ENCODE measurements at places on chromosomes 11 and 22.

GRCh38 chr11:57888386-57888785 is 126.8 kb downstream of the CTNND1 start:
- DNase-seq = no peak

- DNase-seq = no peak
Measured at GRCh38 chr22:49148895-49149418, 678.7 kb downstream of the BRD1 start.

GRCh38 chr22:50190941-50191741 is 5.4 kb downstream of the TRABD start:
- DNase-seq = no peak

DNA sequence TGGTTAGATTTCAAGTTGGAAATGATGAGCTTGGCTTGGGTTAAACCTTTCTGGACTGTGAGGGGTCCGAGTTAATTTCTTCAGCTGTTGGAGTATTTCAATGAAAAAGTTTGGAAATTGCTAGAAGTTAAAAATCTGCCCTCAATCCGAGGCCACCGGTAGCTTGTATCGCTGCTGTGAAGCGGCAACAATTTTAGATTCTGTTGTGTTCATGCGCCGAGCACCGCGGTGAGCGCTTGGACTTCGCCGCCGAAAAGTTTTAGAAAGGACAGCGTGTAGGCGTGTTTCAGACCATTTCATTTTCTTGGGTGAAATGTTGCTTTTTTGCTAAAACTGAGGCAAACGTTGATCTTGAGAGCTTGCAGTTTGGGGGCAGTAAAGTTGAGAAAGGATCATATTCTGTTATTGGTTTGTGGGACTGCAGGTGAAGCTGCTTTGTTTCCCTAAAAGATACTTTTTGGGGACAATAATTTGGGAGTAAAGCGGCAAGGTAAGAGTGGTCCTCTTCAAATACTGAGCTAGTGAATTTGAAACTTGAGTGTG is 928 bp downstream of the FBXO7 start:
- no peak for DNase-seq

DNA sequence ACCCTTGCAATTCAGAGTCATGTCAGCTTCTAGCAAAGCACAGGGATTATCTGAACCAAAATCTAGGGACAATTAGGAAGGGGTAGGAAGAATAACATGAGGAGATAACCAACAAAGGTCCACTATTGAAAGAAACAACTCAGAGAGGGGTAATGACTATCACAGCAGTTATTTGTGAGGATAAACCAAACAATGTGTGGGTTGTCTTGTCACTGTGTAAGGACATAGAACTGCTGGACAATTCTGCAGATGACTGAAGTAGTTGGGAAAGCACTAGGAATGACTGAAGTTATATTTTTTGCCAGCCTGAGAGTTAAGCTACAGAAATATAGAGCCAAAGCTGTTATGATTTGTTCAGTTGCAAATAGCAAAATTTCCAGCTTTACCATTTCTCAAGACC is 858.4 kb upstream of the CCDC90B start:
- no peak for DNase-seq

DNA sequence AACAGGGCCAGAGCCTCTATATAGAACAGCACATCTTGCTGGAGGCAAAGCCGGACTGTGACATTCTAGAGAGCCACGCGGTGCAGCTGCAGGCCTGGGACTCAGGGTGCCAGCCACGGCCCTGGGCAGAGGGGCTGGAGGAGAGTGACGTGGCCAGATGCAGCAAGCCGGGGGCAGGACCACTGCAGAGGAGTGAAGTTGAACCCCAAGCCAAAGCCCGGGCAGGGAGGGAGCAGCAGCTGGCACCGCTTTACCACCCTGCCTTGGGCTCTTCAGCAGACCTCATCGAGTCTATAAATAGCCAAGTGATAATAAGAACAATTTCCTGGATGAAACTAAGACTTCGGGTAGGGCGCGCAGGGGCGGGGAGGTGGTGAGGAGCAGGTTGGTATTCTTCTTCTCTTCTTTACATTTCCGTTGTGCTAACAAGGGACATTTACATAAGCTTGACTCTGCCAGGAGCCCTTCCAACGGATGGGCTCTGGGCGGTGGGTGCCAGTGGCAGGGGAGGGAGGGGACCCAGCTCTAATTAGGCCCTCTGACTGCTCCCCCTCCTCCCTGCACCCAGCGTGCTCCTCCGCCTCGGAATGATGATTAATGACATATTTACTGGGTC is 110.2 kb downstream of the ST3GAL4 start:
- no peak for DNase-seq

- DNase-seq = peak; percentile 11
Measured at GRCh38 chr11:122981388-122982264, at the start of gene BSX. TSS of gene BSX (minus strand) at chr11:122981834. CDS start at chr11:122981671, 163 bp downstream.

DNA sequence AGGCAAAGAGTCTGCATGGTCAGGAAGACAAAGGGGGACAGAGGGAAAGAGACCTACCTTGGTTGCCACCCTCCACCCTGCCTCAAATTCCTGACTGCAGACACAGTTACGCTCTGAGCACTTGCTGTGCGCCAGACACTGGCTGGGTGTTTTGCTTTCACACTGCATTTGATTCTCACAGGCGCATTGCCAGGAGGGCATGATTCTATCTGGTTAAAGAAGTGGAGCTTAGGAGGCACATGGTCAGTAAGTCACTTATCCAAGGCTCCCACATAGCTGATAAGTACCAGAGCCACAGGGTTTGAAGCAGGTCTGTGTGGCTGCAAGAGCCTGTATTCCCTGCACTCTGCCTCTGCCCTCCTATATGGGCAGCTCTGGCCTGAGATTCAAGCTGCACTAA is 103.9 kb downstream of the TIMP3 start:
- DNase-seq = no peak

DNA sequence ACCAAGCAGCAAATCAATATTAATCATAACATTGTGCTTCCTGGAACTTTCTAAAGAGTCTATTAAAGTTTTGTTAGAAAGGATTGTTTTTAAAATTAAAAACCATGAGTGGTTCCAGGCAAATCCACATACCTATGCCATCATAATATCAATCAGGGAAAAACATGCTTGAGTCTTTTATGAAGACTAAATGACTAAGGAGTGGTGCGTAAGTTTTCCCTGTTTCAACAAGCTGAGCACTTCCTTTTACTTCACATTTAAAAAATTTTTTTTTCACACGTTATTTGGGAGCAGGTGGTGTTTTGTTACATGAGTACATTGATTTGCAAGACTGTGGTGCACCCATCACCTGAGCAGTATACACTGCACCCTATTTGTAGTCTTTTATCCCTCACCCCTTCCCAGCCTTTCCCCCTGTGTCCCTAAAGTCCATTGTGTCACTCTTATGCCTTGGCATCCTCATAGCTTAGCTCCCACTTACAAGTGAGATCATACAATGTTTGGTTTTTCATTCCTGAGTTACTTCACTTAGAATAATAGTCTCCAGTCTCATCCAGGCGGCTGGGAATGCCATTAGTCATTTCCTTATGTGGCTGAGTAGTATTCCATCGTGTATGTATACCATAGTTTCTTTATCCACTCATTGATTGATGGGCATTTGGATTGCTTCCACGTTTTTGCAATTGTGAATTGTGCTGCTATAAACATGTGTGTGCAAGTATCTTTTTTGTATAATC is 1190.3 kb upstream of the RAG2 start:
- no peak for DNase-seq

DNA sequence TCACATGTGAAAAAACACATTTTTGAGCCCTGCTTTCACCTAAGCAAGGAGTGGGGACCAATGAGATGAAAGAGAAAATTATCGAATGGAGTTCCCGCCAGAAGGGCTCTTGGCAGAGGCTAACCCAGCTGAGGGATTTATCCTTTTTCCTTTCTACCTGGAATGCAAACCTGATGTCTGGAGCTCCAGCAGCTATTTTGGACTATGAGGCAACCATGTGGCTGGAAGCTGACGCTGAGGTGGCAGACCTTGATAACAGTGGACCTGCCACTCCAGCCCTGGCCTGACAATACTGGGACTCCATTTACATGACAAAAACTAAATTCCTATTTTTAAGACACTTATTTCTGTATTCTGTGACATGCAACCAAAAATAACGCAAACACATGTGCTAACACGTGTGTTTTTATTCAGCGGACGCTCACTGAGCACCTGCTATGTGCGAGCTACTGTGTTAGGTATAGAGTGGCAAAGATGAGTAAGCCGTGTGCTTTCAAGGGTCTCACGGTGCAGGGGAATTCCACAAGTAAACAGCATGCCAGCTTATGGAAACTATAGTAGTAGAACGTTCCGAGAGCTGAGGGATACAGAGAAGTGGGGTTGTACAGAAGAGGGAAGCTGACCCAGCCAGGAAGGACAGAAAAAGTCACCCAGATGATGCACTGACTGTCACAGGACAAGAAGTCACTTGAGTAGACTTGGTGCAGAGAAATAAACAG is 19.1 kb upstream of the ISX start:
- no peak for DNase-seq

DNA sequence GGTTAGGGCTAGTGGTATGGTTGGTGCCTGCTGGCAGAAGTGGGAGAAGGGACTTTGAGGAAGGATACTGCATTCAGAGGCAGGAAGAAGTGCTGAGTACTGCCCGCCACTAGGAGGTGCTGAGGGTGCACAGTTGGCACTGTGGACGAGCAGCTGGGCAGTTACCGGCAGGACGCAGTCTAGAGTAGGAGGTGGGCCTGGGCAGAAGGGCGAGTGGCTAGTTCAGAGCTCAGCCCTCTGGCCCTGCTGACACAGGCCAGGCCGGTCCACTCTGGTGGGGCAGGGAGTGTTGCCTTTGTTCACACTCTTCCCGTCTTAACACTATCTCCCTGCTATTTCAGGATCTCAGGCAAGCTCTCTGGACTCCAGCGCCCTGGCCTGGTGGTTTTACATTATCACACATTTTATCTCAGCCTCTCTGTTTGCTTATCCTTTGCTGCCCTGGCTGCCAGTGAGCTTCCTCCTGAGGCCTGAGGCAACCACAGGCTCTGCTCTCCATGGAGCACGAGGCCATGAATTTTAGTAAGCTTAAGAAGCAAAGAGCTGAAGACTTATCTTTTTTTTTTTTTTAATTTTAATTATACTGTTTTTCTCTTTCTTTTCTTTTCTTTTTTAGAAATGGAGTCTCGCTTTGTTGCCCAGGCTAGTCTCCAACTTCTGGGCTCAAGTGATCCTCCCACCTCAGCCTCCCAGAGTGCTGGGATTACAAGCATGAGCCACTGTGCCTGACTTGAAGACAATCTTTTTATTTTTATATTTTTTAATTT is 26.9 kb downstream of the SNAP29 start:
- DNase-seq = peak; percentile 19

DNA sequence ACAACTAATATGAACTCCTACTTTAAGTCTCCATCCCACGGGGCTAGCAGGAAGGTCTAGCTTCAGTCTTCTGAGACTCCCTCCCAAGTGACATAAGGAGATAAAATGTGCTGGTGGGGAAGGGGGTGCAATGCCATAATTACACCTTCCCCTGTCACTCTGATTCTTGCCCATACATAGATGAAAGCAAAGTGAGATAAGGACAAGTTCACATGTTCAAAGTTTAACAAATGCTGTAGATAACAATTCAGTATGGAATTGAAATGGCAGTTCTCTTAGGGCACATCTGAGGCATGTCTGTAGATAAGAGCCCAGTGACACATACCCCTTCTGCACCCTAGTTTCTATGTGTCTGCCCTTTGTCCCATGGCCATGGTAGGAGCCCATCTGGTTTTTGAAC is 38.2 kb upstream of the PANX1 start:
- DNase-seq = no peak

DNA sequence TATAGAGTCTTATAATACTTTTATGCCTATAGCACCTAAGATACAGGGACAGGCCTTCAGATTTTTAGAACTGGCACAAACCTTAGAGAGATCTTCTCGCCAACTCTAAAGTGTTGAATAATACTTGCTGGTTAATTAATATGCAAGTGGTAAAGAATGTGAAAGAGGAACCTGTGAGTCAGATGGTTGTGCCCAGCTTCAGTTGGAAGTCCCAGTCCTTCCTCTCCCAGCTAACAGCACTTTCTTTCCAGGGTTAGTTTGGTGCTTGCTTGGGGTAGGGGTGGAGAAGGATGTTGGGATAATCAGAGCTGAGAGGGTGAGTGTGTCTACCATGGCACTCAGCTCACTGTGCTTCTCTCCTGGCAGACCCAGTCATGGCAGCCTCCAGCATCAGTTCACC is 4.9 kb upstream of the TMEM132A start:
- DNase-seq = no peak

- no peak for DNase-seq
Measured at GRCh38 chr11:36073411-36074203, 129.7 kb downstream of the LDLRAD3 start.

GRCh38 chr11:79564288-79564925 is 123.6 kb upstream of the TENM4 start:
- peak; percentile 3 for DNase-seq

GRCh38 chr11:8310743-8311298 is 47.1 kb upstream of the LMO1 start:
- no peak for DNase-seq

DNA sequence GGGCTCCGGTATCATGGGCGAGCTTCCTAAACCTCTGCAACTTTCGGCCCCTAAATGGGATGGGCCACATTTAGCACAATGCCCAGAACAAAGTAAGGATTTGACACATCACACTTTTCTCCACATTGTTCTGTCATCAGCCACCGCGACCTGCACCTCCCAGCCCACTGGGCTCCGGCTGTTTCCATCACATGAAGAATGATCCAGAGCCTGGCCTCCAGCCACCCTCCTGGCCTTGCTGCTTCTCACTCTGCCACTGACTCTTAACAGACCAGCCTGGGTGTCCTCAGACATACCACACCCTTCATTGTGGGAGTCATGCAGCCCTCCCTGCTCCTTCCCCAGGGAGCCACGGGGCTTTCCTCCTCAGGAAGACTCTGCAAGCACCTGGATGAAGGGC is 113.7 kb downstream of the IGLL1 start:
- no peak for DNase-seq

- no peak for DNase-seq
Measured at GRCh38 chr22:43546186-43546585, 134.4 kb downstream of the MPPED1 start.

GRCh38 chr11:128690665-128691101 is 3.2 kb upstream of the FLI1 start:
- no peak for DNase-seq

GRCh38 chr11:68950270-68950669 is 30.5 kb downstream of the MRGPRD start:
- DNase-seq = no peak

DNA sequence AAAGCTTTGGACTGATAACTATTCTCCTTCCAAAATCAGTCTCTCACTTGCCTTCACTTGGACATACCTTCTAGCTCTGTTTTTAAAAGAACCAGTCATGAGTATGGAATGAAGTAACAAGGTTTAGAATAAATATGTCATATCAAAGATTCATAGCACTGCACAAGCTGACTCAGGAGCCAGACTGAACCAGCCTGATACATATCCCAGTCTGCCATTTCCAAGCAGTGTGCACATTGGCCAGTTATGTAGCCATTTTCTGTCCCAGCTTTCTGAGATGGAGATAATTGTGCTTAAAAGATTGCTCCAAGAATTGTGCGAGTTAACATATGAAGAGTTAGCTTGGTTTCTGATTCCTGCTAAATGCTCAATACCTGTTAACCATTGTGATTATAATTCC is 311.3 kb downstream of the C11orf87 start:
- DNase-seq = no peak

GRCh38 chr11:75283391-75283931 is 42.9 kb downstream of the TPBGL start:
- no peak for DNase-seq

GRCh38 chr22:26783885-26784284 is 126.5 kb downstream of the MIAT start:
- DNase-seq = no peak

Measured in LoVo (cell line).